Spinal cord (tissue), 10 donors: ENCODE measurements at places on chromosomes 3 and 15. TPM values are rescaled to one million over a fixed set of nuclear protein-coding genes. Genes with fewer than 3 reads are reported as not detected.
A peak's percentile ranks its signal among the peaks of the same experiment; 100 is the strongest.

- no peak for DNase-seq
These were observed 8.6 kb upstream of the TRIM59 start for GRCh38 chr3:160458151-160458550.

GRCh38 chr3:101170062-101170771 lies 150.2 kb downstream of the IMPG2 start:
- DNase-seq: no peak

Gene SLC27A2
- 2.7 TPM for total RNA-seq

Gene SLC33A1
- 38.3 TPM for total RNA-seq

DNA sequence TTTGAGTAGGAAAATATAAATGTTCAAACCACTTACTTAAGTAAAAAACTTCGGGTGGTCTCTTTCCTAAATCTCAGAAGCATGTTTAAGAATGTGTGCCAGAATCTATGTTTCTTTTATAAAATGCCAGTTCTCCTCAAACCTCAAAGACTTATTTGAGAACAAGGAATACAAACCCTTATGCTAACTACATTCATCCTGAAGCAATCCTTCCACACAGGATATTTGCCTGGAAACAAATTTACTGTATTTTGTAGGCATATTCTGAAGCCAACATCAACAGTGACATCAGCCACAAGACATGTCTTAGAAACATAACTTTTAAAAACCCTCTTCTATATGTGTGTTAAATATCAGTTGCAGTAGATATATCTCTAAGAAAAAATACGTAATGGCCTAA lies 1077.0 kb downstream of the ROBO1 start:
- DNase-seq: no peak

DNA sequence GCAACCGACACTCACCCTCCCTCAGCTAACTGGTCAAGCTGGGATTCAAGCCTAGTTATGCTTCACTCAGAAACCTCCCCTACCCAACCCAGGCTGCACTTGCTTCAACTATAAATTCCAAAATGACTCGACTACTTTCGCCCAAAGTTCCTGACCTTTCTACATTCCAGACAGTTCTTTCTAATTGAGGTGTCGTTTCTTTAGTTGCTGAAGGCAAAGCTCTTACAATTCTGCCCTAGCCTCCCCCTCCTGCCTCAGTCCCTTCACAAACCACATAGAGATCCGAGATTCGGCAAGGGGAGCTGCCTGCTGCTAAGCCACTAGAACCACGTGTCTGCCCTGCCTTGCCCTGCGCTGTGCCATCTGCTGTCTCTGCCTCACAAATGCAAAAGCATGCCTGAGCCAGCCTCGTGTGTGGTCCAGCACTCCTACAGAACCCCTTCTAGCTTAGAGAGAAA lies 74.7 kb upstream of the SH3GL3 start:
- peak; percentile 14 for DNase-seq

Gene CIB2
- total RNA-seq: 18.4 TPM

- no peak for DNase-seq
These were observed 4.7 kb downstream of the RBMS3 start for GRCh38 chr3:29285471-29286071.

DNA sequence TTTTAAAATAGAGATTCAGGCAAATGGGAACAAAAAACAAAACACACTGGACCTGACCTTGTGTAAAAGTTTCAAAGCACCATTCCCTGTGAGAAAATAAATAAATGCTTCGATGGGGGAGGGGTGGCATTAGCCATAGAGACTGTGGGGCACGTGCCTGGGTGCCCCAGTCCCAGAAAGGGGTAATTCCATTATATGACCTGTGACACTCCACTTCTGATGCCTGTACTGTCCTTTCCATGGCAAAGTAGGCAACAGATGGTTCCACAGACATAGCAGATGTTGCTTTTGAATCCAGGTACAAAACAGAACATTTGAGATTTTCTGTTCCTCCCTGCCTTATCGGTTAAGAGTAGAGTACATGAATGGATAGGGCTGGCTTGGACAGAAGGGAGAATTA lies 3.9 kb downstream of the PHLDB2 start:
- DNase-seq: no peak

- DNase-seq: no peak
These were observed 61.8 kb downstream of the ARIH1 start for GRCh38 chr15:72535911-72536310.

GRCh38 chr3:17130956-17131355 lies 246.2 kb downstream of the PLCL2 start:
- DNase-seq: no peak

DNA sequence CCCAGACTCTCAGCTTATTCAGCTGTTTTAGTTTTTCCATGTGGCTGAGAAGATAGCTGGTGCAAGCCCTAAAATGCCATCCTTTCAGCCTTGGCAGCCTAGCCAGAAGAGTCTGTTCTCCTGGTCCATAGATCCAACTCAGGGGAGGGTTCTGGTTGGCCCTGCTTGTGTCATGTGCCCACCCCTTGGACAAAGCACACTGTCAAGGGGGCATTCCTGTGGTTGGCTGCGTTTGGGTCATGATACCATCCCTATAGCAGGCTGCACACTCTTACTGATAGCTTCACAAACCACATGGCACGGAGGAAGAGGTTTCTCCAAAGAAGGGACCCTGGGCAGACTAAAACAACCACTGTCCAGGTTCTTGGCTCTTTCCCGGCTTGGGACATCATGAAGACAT lies 8.4 kb upstream of the FSTL1 start:
- DNase-seq: no peak

Gene ZNF80
- 0.06 TPM for total RNA-seq

DNA sequence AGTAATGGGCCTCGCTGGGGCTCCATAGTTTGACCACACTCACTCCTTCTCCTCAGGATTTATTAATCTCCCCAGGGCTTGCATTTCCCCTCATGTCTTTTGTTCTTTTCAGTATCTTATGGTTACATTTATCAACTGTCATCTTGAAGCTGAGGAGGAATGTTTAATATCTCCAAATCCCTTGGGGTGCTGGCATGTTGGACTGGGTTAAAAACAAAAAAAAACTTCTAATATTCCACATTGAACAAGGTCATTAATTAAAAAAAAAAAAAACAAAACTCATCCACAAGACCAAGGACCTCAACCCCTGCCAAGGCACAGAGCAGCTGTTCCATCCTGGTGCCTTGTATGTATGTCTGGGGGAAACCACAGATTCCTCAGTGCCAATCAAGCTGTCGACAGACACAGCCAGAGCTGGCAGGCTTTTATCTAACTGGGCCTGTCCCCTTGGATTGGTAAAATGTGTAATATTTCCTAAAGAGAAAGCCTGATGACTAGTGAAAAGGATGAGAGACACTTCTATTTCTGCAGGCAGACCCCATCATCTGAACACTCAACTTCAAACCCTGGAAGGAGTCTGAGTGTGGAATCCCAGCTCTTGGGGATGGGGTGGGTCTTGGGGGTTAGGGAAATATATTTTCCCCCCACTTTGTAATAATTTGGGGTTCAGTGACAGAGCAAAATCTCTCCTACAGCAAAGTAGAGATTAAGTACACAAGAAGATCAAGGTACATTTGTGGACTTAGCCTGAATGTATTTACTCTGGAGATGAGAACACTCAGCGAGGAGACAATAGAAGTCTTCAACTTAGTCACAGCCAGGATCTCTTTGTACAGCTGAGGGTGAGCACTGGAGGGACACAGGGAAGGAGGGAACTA lies 69.1 kb downstream of the TTC23 start:
- no peak for DNase-seq

DNA sequence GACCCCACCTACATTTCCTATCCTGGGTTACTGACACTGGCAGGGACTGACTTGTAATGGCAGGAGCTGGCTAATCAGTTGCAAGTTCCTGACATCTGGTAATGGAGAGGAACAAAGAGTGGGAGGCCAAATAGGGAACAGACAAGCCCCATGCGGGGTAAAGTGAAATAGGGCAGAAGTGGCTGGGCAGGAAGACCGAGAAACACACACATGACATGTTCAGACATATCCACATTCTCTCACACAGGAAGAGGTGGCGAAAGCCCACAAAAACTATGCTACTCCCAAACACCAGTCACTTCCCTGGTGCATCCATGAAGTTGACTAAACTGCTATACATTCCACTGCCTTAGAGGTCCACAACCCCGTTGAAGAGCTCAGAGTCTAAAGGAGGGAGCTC lies 394.1 kb upstream of the TBL1XR1 start:
- DNase-seq: no peak

GRCh38 chr15:41561104-41561776 lies 2.2 kb downstream of the TYRO3 start:
- no peak for DNase-seq

Gene CD86
- total RNA-seq: 3.6 TPM

DNA sequence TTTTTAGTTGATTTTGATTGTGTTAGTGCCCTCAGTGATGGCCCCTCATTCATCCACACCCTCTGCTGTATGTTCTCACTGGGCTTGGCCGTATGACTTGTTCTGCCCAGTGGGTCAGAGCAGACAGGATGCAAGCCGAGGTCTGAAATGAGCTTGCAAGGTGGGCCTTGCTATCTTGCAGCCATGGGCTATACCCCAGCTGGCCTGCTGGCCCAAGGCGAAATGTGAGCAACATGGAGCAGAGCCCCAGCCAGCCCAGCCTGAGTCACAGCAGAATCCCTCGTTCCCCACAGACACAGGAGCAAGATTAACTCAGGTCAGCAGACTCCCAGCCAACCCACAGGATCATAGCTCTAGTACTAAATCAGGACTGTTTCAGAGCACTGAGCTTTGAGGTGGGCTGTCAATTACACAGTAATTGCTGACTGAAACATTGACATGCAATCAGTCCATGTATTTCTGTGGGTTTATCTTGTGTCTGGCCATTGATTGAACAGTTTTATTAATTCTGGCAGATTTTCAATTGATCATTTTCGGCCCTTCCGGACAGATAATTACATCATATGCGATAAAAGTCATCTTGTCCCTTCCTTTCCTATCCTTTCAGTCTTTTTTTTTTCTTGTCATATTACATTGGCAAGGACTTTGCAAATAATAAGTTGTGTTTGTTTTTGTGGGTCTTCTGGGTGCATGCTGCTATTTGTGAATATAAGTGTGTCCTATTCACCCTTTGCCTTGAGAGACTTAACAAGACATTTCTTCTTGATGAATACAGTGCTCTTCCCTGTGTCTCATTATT lies 27.1 kb downstream of the KLF15 start:
- DNase-seq: no peak

DNA sequence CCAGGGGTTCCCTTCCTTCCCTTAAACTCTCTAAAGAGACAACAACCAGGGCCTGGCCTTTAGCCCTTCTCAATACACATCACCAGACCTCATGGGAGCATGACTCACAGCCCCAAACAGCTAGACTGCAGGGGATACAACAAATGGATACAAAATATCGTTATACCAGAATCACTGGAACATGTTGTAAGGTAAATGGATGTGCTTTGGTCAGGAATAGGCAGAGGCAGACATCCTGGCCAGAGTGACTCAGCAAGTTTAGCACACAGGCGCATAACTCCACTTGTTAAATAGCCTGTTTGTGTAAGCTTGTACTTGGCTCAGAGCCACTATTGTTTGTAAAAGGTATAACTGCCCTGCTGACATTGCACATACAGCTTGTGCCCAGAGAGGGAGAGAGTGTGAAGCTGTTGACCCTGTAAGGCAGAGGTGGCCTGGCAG lies 18.3 kb downstream of the TMED3 start:
- DNase-seq: no peak

Gene BFSP2
- not detected for total RNA-seq

GRCh38 chr3:157447026-157447694 lies 10.5 kb downstream of the PTX3 start:
- DNase-seq: no peak

DNA sequence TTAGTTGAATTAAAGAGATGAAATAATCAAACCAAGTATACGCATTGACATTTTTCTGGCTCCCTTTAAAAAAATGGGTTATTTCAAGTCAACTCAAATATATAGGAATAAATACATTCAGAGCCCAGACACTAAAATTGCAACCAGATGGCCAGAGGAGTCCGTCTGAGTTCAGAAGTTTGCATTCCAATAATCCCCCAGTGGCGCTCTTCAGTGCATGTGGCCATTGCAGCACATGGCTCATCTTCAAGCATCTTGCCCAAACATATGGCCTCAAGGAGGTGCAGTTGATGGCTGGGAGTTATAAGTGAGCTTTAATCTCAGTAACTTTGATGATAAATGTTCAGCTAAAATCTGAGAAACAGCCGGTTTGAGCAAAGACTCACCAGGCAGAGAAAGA lies 295.8 kb upstream of the LRRN1 start:
- DNase-seq: no peak

GRCh38 chr3:157542711-157543500 lies 39.7 kb upstream of the VEPH1 start:
- peak; percentile 14 for DNase-seq

GRCh38 chr3:52794612-52795099 lies at the start of gene ITIH3:
TSS of gene ITIH3 (plus strand) at chr3:52794796. CDS start at chr3:52794804, 8 bp downstream.
- DNase-seq: peak; percentile 7

GRCh38 chr3:37223576-37223975 lies 49.2 kb upstream of the LRRFIP2 start:
- DNase-seq: no peak

GRCh38 chr3:149588909-149589308 lies 68.9 kb downstream of the WWTR1 start:
- no peak for DNase-seq

- DNase-seq: no peak
These were observed 20.8 kb upstream of the DNAAF4 start for GRCh38 chr15:55528812-55529211.

Gene TBC1D21
- not detected for total RNA-seq

Gene PCBP4
- total RNA-seq: 98.8 TPM

- DNase-seq: no peak
These were observed 26.2 kb downstream of the TRAK1 start for GRCh38 chr3:42117175-42118008.

DNA sequence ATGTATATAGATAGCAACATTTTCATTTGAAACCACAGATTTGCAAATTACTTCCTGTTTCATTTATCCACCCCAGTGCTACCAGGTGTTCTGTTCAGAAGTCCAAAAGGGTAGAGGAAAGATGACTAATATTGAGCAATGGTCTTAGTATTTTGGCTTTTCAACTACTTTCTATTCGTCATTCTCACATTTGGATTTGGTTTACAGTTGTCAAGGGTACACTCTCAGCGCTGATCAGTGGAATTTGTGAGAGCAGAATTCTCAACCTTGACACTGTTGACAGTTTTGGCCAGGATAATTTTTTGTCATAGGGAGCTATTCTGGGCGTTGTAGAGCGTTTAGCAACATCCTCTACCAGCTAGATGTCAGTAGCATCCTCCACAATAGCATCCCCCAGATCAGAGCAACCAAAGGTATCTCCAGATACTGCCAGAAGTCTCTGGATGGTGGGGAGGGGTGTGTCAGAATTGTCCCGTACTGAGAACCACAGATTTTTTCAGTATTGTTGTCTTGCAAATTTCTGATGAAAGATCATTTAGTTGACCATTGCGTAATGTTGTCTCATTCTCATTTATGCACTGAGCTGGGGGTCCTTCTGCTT lies 4.2 kb downstream of the HMCES start:
- no peak for DNase-seq

Gene ATP8B4
- 7.3 TPM for total RNA-seq
